ENCODE measurements at places on chromosomes 3 and 15.

GRCh38 chr3:10226293-10226692 is 22.0 kb upstream of the TATDN2 start:
- DNase-seq, result no peak

DNA sequence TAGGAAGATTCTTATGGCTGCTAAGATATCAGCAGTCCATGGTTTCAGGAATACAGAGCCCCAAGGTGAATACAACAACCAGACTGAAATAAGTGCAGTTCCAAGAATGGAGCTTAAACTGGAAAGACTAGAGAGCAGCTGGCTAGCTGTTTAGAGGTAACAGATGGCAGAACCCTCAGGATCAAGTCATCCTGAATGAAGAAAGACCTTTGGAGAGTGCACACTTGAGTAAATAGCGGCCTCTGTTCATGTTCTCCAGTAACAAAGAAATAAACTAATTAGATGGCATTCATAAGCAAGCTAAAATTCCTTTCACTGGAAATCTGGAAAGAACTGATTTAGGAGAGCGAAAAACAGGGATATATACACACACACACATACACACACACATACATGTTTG is 968.4 kb downstream of the FHIT start:
- no peak for DNase-seq

GRCh38 chr3:126056681-126057500 is 27.0 kb downstream of the SLC41A3 start:
- no peak for DNase-seq

DNA sequence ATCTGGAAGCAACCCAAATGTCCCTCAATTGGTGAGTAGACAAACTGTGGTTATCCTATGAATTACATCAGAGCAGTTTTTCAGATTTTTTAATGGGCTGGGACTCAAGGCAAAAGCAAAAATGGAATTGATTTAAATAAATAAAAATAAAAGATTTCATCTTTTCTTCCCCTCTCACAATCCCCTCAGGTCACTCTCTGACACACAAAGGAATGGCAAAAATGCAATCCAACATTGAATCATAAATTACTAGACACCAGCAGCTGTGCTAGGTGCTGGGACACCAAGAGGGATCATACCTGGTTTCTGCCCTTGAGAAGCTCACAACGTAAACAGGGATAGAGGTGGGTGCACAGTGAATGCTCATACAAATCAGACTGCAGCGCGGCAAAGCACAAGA is 58.8 kb downstream of the CPN2 start:
- no peak for DNase-seq

DNA sequence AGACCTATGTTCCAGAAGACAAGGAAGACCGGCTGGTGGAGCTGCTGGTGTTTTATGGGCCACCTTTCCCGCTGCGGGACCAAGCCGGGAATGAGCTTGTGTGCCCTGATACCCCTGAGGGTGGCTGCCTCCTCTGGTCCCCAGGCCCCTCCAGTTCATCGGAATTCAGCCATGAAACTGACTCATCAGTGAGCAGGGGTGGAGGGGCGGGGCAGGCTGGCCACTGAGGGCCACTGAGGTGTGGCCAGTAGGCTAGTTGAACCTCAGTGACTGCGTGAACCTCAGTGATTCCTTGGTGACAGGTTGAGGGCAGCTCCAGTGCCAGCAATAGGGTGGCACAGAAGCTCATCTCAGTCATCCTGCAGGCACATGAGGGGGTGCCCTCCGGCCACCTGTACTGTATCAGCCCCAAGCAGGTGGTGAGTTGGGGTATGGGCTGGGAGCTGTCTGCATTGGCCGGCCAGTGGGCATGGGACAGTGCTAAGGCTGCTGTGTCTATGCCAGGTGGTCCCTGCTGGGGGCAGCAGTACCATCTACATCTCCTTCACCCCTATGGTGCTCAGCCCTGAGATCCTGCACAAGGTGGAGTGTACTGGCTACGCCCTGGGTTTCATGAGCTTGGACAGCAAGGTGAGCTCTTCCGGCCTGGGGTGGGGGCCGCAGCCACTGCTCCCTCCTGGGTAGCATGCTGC is 20.3 kb downstream of the ACAA1 start:
- no peak for DNase-seq

GRCh38 chr3:18556503-18557135 is 131.5 kb upstream of the SATB1 start:
- DNase-seq, result no peak

DNA sequence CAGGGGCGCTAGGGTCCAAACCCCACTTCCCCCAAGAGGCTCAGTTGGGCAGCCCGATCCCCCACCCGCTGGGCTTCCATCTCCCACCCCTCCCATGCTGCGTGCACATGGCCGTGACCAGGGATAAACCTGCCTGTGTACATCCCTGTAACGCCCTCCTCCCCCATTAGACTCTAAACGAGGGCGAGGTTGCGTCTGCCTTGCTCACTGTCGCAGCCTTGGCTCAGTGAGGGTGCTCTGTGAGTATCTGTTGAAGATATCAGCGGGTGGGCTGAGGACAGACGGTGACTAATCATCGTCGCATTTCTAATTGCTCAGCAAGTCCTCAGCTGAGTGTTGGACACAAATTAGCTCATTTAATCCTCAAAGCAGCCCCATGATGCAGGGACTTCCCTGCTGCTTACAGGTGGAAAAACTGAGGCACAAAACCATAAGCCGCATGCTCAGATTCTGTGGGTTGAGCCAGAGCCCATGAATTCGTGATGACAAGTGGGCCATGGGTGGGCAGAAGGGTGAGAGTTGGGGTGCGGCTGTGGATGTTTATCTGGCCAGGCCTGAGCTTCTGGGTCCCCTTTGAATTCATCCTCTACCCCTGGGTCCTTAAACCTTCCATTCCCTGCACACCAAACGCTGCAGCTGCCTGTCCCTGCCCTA is 26.0 kb downstream of the FBLN2 start:
- no peak for DNase-seq

DNA sequence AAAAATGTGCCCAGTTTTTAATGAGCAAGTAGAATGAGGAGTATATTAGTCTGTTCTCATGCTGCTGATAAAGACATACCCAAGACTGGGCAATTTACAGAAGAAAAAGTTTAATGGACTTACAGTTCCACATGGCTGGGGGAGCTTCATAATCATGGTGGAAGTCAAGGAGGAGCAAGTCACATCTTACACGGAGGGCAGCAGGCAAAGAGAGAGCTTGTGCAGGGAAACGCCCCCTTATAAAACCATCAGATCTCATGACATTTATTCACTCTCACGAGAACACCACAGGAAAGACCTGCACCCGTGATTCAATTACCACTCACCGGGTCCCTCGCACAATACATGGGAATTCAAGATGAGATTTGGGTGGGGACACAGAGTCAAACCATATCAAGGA is 111.7 kb upstream of the CNTN6 start:
- DNase-seq, result no peak

DNA sequence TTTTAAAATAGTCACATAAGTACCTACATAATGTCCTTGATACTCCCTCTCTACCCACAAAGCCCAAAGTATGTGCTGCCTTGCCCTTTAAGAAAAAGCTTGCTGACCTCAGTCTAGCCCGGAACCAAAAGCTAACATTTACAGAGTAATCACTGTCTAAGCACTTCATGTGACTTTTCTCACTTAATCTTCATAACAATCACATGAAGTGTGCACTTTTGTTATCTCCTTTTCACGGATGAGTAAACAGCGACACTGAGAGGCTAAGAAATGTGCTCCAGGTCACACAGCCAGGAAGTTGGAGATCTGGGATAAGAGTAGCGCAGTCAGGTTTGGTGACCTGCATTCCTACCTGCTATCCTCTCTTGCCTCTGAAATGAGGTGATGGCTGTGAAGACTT is 194.0 kb downstream of the ITPR1 start:
- DNase-seq, result no peak

GRCh38 chr3:191120447-191121298 is 78.4 kb upstream of the OSTN start:
- DNase-seq, result no peak

- no peak for DNase-seq
Observed at GRCh38 chr3:123239756-123240155, 38.0 kb downstream of the SEC22A start.

DNA sequence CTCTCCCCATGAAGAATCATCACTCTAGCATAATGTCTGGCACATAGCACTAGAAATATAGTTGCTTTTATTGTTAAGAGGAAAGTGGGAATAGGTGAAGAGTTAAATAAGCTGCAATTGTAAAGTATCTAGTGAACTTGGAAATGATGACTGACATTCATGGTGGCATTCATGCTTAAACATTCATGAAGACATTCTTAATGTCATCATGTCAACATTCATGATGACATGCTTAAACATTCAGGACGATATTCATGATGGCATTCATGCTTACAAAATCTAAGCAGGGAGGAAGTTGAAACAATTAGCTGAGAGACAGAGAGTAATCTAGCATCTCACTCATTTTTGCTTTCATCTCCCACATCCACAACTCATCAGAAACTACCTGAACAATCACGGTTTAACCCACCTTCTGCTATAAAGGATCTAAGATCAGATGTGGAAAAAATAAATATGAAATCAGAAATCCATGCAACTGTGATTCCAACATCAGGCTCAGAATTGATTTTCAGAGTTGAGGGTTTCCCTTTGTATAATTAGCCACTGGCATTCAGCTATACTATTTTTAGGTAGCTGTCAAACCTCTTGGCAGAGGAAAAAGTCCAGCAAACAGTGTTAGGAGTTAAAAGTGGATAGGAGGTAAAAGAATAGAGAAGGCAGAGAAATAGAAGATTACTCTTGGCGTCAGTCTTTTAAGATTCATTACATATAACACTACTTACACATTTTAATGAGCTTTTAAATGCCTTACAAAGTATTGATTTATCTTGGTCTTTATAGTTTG is 3.5 kb downstream of the DRD3 start:
- DNase-seq, result no peak

DNA sequence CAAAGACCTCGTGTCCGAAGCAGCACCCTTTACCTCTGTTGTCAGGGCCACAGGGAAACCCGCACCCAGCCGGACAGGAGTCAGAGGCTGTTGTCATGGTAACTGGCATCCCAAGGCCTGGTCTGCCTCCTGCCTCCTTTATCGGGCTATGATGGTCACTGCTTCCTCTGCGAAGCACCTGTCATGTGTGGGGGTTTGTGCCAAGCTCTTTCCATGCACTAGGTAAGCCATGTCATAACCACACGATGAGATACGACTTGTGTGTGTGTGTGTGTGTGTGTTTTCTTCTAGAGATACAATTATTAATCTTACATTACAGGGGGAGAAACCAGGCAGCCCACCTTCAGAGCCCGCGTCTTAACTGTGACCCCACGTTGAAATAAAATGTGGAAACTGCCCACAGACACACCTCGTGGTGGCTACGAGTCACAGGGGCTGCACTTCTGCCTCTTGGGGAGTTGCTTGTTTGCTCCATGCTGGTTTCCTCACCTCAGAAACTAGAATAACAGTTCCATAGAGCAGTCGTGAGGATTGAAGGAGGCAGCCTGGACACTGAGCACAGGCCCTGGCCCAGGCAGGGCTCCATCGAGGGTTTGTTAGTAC is 18.0 kb downstream of the ZDHHC19 start:
- no peak for DNase-seq

DNA sequence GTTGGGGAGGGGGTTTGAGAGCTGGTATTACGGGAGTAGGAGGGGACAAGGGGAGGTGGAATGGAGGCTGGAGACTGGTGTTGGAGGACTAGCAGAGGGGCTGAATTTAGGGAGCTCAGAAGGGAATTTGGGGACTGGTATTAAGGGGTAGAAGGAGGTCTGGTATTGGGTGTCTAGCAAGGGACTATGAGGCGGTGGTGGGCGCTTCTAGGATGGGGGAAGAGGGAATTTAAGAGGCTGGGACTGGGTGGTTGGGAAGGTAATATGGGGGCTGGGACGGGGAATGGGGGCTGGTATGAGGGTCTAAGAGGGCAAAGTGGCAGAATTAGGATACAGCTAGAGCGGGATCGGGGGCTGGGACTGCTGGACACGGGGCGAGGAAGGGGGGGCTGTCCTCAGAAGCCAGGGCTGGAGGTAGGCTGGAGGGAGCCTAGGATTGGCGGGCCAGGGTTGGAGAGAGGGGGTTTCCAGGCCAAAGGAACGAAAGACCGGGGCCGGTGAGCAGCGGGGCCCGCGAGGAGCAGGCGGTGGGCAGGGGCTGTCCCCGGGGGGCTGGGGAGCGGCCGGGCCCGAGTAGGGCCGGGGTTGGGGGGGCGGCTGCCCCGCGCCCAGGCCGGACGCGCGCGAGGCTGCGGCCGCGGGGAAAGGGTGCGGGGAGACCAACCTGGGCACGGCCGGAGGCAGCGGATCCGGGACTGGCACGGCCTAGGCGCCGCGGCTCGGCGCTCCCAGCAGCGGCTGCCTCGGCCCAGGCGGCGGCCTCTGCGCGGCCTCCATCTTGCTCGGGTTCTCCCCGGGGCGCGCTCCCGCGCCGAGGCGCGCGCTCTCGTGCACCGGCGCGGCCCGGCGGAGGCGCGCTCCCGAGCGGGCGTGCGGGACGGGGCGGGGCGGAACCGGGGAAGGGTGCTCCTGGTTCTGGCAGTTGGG is at the start of gene LHFPL4:
Gene LHFPL4, minus strand, starts transcription at position 802 of the 927 bp plus-strand sequence. CDS start 1,143 bp downstream, outside the sequence.
- no peak for DNase-seq

GRCh38 chr15:69876064-69876940 is 221.4 kb downstream of the TLE3 start:
- no peak for DNase-seq

Data from HL-60 (cell line).